NCI-H187 treated with DMSO at 0.1 percent for 48 hours (cell line): ENCODE measurements at places on chromosomes 2 and 18.

DNA sequence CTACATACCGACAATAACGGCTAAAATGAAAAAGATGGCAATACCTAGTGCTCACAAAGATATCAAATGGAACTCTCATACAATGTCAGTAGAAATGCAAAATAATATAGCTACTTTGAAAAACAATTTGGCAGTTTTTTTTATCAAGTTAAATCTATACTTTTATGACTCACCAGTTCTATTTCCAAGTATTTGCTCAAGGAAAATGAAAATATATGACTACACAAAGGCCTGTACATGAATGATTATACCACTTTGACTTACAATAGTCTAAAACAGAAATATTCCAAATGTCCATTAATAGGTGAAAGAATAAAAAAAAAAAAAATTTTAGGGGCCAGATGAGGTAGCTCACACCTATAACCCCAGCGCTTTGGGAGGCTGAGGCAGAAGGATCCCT, 219.8 kb downstream of the ZRANB3 start:
- no peak for DNase-seq

DNA sequence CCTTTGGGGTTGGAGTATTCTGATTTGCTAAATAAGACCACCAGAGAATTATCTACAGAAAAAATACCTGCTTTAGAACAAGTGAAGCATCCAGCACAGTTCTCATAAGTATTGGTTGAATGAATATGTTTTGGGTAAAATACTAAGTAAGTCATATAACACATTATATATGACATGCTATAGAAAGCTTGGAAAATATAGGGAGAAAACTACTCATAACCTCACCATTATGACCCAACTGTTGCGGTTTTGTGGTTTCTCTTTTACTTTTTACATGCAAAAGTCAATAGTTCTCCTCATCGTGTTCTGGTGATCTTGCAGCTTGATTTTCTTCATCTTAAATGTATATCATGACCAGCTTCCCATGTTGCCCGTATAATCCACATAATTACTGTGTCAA, 66.2 kb downstream of the DIPK1C start:
- no peak for DNase-seq

GRCh38 chr2:58203018-58203417, 38.1 kb downstream of the FANCL start:
- no peak for DNase-seq

DNA sequence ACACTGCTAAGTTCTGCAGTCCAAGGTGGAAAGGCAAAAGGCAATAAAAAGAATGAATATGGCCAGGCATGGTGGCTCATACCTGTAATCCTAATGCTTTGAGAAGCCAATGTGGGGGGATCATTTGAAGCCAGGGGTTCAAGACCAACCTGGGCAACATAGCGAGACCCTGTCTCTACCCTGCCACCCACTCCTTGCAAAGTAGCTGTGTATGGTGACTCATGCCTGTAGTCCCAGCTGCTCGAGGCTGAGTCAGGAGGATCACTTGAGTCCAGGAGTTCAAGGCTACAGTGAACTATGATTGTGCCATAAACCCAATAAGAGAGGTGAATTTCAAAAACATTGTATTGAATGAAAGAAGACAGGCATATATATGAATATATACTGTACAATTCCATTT, 2.4 kb downstream of the MYL12B start:
- DNase-seq: no peak

DNA sequence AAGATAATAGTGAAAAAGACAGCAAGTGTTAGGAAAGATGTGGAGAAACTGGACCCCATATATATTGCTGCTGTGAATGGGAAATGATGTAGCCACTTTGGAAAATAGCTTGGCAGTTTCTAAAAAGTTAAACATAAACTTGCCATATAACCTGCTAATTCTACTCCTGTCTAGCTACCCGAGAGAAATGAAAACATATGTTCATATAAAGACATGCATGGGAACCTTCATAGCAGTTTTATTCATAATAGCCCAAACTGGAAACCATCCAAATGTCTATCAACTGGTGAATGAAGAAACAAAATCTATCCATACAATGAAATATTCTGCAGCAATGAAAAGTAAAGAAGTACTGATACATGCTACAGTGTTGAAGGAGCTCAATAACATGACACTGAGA, 50.4 kb upstream of the NABP1 start:
- DNase-seq: no peak

- DNase-seq: no peak
Observed at GRCh38 chr18:78526275-78526674, 453.3 kb upstream of the SALL3 start.

DNA sequence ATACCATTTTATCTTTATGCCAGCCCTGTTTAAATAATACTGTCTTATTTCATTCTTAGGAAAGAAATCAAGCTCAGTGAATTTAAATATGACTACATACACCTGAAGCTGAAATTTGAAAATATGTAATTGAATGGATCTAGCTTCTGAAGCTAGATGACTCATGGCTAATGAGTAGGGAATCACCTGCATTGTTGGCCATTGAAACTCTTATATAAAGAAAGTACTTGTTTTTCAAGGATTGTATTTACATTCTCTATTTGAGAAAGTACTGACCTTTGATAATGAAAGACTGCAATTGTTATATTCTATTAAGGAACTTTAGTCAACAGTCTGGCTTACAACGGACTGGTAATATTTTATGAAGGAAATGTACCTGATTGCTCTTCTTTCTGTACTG, 346.7 kb upstream of the LRATD1 start:
- DNase-seq: no peak

DNA sequence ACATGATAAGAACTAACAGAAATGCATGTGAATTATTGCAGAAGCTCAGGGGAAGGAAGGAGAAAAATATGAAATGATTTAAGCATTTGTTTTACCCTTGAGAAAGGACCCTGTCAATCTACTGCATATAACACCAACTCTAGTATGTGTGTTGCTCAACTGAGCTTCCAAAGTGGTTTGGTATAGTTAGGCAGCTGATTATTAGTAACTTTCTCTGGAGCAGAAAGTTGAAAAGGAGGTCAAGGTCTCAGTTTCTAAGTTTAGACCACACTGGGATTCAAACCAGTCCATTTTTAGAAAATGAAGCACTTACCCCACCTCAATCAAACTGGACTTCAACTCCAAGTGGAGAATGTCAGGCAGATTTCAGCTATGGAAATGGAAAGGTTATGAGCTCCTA, 123.3 kb upstream of the CDC42EP3 start:
- DNase-seq: no peak
